ENCODE measurements at places on chromosomes 11 and 22.

GRCh38 chr22:29072193-29072978, 449 bp upstream of the KREMEN1 start:
- peak; percentile 71 for DNase-seq

DNA sequence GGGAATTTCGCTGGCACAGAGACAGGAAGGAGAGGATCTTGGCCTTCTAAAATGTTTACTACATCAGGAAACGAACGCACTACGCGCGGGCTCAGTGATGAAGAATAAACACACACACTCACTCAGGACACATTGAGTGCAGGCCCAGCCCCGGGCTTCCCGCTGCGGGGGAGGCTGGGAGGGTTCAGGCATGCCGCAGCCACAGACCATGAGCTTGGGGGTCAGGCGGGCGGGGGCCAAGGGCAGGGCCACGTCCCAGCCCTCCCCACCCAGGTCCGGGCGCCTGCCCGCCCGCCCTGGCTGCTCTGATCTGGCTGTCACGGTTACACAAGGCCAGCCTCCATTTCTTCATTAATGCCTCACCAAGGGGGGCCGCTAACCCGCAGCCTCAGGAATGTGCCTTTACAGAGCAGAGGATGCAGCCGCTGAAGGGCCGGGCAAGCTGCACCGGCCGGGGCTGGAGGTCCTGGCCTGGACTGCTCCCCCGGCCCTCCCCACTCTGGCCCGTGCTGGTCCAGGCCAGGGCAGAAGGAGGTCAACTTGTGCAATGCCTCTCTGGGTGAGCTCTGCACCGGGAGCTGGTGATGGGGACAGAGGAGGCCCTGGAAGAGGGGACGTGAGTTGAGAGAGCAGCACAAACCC, 41.7 kb downstream of the IGF2 start:
- DNase-seq: no peak

DNA sequence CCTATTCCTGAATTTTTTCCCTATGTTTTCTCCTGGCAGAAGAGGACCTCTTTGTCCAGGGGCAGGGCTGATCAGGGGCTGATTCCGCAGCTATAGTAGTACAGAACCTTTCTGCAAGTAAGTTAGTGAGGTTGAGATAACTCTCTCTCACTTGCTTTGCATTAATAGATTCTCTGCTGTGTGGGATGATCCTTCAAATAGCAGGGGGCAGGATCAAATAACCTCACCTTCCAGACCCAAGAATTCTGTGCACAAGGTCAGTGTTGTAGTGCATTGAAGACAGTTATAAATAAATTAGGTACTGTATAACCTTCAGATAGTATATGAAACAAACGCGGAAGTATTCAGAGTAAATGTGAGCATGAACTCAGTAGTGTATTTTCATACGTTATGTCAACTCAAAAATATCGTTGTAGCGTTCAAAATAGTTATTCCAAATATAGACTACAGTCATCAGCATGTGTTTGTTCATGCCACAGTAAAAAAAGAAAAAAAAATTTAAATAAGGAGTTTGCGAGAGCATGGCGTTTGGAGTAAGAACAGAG, 278 bp downstream of the MMP26 start:
- no peak for DNase-seq

GRCh38 chr11:119486016-119486415, 63.0 kb upstream of the THY1 start:
- no peak for DNase-seq

DNA sequence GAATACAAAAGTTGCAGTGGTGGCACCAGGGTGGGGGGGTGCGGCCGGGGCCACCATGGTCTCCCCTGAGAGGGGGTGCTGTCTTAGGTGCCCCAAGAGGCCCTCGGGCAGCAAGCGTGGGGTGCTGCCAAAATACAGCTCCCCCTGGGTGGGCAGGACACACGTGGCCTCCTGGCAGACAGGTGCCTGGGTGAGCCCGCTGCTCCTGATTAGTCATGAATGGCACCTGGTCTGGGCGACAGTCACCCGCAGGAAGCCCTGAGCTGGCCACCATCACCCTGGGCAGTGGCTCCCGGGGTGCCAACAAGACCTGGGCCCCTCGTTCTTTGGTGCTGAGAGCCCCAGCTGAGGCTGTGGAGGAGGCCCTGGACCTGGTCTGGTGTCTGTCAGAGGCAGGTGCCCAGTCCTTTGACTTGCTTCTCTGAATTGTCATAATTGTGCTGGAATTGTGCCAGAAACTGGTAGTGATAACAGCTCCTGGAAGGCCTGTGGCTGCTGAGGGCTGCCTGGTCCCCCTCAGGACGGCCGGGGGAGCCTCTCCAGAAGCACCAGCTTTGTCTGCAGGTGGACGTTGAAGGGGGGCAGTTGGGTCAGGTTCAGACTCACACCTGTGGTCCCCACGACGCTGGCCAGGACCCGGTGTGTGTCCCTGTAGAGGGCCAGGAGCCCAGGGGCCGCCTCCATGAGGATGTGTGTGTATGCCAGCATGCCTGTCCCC, 14.8 kb downstream of the ALG12 start:
- DNase-seq: no peak

- DNase-seq: no peak
These were observed 201.6 kb upstream of the SORL1-AS1 start for GRCh38 chr11:121654259-121654842.

- no peak for DNase-seq
These were observed 27.2 kb downstream of the ATG16L2 start for GRCh38 chr11:72841397-72841796.

- no peak for DNase-seq
These were observed 113.5 kb downstream of the GUCY1A2 start for GRCh38 chr11:106904826-106905225.

- DNase-seq: no peak
These were observed 25.4 kb downstream of the TP53AIP1 start for GRCh38 chr11:128917144-128917724.

GRCh38 chr11:122155765-122156527, 39.9 kb upstream of the BLID start:
- DNase-seq: no peak

DNA sequence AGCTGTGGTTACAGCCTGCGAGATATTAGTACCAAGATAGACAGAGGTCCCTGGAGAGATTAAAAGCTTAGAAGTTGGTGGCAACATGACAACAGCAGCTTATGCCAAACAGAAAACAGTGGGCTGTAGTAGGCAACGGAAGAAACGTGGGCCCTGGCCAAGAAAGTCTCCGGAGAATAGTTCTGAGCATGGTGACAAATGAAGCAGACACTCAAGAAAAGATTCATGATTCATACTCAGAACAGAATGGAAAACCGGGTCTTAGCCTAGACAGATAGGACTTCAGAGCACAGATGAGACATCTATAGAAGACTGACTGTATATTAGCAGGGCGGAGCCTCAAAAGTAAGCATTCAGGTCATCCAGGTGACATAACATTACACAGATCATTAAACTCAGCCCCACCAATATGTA, 727.4 kb downstream of the ETS1 start:
- no peak for DNase-seq

DNA sequence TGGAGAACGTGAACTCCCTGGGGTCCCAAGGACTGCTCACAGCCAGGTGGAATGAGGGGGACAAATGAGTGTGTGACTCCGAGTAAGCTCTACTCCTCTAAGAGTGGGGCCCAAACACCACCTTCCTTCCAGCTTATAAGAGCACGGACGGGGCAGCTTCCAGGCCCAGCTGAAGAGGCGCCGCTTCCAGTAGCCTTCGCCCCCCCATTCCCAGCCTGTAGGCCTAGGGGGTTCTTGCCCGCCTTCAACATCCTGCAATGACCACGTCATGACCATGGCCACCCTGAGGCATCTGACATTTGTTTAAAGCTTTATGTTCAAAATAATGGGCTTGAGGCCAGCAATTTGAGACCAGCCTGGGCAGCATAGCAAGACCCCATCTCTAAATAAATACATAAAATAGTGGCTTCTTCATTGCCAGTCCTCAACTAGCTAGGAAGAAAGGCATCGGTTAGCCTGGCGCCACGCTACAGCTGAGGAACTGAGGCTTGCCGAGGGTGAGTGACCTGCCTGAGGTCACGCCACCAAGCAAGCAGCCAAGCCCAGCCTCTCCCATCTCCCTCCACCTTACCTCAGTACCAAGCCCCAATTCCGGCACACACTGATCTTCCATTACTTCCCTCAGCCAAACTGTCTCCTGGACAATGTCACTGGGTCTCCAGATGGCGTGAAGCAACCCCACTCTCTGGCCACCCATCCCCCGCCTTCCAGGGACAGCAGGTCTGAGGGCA, 7.8 kb upstream of the TNFRSF13C start:
- DNase-seq: no peak

DNA sequence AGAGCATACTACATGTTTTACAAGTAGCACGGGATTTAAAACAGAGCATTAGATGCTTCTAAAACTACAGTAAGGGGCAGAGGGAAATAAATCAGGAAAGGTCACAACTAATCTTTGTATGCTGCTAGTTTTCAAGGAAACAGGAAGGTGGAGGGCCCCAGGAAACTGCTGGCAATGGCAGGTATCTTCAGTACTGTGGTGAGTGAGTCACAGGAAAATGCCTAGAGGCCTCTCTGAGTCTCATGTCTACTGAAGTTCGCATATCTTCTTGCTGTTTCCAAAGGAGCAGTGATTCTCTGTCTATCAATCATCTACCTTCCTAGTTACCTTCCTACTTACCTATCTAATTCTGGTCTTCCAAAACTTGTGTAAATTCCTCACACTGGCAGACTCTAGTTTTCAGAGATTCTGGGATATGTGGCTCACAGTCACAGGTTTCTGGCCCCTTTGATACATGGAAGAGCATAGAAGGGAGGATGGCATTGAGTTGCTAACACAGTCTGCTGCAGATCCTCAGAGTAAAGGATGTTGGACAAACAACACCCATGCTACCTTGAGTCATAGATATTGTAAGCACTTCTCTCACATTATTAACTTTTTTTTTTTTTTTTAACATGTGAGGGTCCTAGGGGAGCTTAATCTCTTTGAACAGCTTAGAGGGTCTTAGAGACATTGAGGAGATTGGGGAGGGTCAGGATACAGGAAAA, 58.8 kb upstream of the SYN3 start:
- DNase-seq: no peak

GRCh38 chr11:71206186-71206585, 46.2 kb downstream of the SHANK2 start:
- DNase-seq: no peak
